Nucleus accumbens (tissue), 56 donors: ENCODE measurements at places on chromosomes 1 and 21.

GRCh38 chr1:161827786-161828185, 61.7 kb downstream of the ATF6 start:
- DNase-seq, result no peak

DNA sequence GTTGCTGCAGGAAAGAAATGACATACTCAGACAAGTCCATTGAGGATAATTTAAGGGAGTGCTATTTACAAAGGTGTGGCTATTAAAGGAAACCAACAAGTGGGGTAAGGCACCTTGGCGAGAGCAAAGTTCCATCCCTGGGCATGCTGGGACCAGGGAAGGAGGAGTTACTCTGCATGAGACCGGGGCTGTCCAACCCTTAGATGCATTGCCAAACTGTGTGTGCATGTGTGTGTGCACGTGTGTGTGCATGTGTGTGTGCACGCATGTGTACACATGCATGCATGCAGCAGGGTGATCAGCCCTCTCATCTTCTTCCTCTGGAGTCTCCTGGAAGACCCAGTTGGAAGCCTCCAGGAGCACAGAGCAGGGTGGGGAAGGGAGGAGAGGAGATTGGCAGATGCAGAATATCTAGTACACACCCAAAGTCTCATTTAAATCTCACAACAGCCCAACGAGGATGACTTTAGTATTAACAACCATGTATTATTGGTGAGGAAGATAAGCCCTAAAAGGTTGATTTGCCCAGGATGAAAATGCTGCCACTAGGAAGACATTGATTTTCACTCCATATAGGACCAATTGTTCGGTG, 72.2 kb upstream of the CD34 start:
- no peak for DNase-seq

GRCh38 chr1:219177363-219177762, 3.7 kb downstream of the LYPLAL1 start:
- DNase-seq, result no peak

DNA sequence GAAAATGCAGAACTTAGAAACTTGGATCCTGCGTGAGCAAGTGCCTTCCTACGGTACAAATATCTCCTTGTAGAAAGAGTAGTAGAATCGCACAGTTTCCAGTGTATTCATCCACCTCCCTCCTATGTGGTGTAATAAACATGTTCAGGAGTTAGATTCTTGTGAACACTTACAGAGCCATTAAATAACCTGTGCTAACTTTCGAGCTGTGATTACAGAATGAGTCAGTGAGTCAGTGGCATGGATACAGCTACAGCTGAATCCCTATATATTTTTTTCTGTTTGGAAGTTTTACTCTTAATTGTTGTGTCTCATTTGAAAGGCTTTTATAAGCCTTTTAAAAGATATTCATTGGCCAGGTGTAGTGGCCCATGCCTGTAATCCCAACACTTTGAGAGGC, 148.7 kb downstream of the EDEM3 start:
- no peak for DNase-seq

DNA sequence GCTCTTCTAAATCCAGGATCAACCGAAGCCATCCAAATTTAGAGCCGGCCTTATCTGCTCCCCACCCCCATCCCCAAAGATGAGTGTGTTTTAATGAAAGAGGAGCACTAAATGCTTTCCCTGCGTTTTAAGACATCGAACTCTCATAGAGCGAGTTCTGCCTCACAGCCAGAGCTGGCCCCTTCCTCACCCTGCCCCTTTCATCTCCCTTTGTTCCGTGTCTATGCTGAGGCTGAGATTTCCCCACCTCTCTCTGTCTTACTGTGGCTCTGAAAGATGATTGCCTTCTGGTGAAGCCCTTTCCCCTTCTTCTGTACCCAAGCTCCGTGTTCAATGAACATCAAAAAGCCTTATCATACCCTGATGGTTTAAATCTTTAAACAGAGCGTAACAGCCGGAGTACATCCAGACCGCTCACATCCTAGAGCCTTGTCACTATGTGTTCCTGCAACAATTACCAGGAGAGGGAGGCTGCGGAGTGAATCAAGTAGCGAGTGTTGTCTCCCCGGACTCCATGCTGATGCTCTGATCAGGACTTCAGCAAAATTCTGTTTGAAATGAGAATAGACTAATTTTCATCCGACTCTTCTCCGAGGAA, 110.1 kb downstream of the ZNF326 start:
- DNase-seq, result no peak

GRCh38 chr21:32392880-32393676, at the start of gene URB1:
Gene URB1, minus strand, starts transcription at chr21:32393012. Its CDS starts 102 bp downstream, at chr21:32392910.
- DNase-seq, result peak; percentile 70

GRCh38 chr1:19074361-19074901, 118.0 kb upstream of the IFFO2 start:
- no peak for DNase-seq

DNA sequence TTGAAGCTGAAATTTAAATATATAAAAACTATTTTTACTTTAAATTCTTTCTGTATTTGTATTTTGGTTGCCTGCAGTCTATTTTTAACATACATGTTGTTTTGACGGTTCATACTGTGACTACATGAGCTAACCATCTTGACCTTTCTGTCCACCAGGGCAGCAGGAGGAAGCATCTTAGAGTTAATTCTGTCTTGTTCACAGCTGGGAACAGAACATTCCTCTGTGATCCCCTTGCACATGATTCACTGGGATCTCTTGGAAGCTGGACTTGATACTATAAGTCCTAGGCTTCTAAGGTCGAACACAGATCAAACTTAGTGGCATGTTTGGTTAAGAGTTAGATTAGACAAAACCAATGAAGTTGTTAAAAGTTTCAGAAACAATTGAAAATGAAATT, 99.7 kb downstream of the NFIA start:
- no peak for DNase-seq

- no peak for DNase-seq
These were observed 10.1 kb downstream of the VANGL2 start for GRCh38 chr1:160410406-160411005.

GRCh38 chr1:24724345-24725208, 20.7 kb upstream of the CLIC4 start:
- DNase-seq, result no peak

GRCh38 chr1:230097370-230097769, 30.3 kb downstream of the GALNT2 start:
- DNase-seq, result no peak

DNA sequence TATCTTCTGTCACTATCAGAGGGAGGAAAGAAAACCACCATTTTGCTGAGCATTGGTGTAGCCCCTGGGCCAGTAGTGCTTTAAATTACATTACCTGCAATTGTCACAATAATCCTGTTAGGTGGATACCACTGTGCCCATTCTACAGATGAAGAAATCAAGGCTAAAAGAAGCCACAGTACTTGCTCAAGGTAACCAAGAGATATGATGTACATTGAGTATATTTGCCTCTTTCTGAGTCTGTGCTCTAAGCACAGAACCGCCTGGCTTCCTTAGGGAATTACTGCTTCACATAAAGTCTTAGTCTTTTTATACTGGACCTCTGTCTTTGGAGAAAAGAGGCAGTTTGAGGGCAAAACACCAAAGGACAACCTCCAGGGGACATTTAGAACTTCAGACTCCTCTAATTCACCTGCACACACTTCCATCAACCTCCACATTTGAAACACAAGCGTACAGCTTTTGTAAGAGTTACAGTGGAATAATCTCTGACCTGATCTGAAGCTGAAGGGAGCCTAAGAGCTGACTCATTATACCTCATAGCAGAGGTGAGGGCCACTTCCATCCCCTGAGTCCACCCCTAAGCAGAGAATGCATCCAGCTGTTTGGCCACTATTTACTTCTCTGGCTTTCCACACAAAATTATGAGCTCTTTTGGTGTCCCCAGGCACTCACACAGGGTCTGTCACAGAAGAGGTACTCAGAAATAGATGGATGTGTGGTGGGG, 61.8 kb downstream of the PLPP3 start:
- DNase-seq, result no peak

DNA sequence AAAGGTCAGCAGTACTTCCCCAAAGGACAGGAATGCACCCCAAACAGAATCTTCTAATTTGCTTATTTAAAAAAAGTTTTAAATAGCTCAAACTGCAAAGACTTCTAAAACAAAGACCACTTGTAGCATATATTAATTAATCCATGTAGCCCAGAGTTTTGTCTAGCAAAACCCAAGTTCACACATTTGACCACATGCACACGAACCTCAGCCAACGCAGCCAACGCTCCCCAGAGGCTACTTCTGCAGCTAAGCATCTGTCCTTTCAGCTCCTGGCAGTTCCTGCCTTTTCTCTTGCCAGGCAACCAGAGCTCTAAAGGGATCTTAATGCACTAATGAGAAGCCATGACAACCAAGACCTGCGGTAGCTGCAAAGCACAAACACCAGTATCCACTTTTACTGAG, 89.6 kb downstream of the RERE start:
- peak; percentile 4 for DNase-seq

GRCh38 chr1:225533238-225533637, 105.4 kb upstream of the LBR start:
- no peak for DNase-seq

DNA sequence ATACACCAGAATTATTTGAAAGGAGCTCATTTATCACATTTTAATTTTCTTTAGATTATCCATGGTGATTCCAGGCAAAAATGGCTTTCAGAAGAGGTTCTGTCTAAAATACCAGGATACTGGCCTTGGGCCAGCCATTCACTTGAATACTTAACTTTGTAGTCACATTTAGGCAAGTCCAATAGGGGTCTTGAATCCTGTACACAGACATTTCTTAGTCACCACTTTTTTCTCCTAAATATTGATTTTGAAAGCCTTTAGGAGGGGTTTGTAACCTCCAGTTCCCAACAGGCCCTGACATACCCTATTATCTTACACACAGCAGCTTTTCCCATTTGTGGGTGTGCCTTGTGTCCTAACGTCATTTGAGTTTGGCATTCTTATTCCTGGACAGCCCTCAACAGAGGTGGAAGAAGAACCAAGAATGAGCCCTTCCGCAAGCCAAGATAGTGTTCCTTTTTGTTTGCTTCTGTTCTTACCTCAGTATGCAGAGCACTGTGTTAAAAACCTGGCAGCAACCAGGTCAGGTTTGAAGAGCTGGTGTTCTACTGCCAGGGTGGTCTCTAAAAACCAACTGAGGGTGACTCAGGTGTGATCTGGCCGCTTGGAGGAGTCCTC, 19.5 kb downstream of the MAP3K7CL start:
- DNase-seq, result no peak

GRCh38 chr1:100302739-100303138, 36.7 kb downstream of the RTCA start:
- no peak for DNase-seq

GRCh38 chr1:155010211-155010918, 7.8 kb downstream of the ZBTB7B start:
- DNase-seq, result no peak

DNA sequence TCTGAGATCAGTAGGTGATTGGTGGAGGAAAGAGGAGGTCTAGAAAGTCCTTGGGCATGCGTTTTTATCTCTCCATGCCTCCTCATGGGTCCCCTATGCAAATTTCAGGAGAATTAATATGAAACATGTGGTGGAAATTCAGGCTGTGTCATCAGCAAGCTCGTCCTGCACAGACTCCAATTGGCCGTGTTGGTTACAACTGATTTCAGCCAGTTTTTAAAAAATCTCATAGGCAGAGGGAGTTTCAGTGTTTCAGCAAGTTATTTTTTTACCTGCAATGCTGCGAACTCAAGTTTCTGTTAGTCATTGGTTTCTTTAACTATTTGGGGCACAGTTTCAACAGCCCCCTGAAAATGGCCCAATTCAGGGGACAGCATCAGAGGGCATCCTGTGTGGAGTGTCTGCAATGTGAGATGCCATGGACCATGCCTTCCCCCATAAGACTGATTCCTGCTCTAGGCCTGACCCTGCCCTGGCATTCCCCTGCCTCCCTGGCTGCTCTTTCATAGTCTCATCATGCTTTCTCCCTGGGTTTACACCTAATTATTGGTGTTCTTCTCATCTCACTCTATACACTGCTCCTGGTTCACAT, 59.9 kb downstream of the C1orf198 start:
- no peak for DNase-seq

- DNase-seq, result no peak
These were observed 25.7 kb downstream of the RASAL2 start for GRCh38 chr1:178119628-178120027.

GRCh38 chr21:29347274-29347681, 48.6 kb downstream of the BACH1 start:
- DNase-seq, result no peak

DNA sequence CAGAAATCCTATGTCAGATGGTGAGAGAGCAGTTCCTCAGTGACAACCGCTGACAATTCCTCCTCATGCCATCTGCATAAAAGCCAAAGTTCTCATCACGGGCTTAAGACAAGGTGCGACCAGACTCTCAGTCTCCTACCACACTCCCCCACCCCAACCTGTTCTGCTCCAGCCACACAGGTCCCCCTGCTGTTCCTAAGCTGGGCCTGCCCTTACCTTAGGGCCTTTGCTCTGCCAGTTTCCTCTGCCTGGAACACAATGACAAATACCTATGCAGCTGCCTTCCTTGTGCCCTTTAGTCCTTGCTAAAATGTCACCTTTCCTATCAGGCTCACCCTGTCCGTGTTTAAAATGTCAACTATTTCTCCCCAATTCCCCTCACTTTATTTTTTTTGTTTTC, 382.2 kb downstream of the NTNG1 start:
- no peak for DNase-seq

GRCh38 chr1:36971852-36972618, 62.3 kb downstream of the GRIK3 start:
- no peak for DNase-seq

DNA sequence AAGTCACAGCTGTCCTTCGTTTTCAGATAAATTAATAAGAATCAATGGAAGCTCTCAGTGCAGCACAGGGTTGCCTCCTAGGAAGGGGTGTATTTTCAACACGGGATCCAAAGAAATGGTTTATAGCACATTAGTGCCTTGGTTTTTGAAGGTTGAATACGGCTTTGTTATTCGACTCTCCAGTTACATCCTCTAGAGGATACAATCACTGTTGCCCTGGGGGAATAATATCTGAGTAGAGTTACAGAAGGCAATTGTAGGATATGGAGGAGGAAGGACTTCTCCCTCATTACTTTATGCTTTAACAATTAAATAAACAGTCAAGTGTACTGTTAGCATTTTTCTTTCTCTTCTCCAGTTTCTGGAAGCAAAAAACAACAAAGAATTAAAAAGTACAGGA, 14.3 kb upstream of the ZNF326 start:
- no peak for DNase-seq

DNA sequence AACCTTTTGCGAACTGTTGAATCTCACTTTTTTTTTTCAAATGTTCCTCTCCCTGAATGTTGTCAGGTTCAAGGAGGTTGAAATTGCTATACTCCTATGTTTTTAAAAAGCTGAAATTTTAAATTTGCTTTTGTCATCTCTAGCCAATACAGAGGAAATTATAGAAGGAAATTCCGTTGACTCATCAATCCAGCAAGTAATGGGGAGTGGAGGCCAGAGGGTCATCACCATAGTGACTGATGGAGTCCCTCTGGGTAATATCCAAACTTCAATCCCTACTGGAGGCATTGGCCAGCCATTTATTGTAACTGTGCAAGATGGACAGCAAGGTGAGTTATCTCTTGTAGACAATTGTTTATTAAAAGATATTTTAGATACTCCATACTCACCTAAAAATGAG, 36.3 kb downstream of the GABPB2 start:
- DNase-seq, result no peak

DNA sequence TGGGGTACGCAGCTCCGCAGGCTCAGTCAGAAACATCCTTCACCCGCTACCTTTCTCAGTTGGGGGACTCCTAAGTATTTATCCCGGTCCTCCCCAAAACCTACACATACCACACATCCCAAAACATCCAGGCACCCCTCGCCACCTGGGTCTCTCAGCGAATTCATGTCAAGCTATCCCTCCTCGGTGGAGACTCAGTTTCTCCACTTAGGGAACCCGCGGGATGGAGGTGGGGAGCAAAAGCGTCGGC, 1.3 kb upstream of the ZBTB7B start:
- DNase-seq, result no peak
